GM04504 (cell line): ENCODE measurements at places on chromosomes 6 and 20.

GRCh38 chr6:119677384-119677783 is 327.8 kb upstream of the MAN1A1 start:
- no peak for DNase-seq

GRCh38 chr20:39129523-39129922 is 167.4 kb downstream of the DHX35 start:
- no peak for DNase-seq

DNA sequence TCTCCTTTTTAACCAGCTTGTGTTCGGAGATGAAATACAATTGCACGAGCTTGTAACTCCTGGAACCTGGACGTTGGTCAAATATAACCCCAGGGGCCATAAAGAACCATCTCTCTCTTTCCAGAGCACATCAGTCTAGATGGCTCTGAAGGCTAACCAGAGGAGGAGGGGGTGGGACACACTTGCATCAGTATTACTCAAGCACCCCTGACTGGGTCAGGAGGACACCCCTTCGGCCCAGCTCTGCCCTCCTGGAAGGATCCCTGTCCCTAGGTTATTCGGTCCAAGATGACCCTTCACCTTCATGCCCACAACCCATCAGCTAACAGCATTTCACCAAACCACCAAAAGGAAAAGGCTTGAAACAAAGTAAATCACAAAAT is 67.1 kb downstream of the FYN start:
- no peak for DNase-seq

GRCh38 chr6:89291256-89291819 is 23.8 kb downstream of the GABRR2 start:
- no peak for DNase-seq

- no peak for DNase-seq
Observed at GRCh38 chr20:10927936-10928840, 254.4 kb upstream of the JAG1 start.

DNA sequence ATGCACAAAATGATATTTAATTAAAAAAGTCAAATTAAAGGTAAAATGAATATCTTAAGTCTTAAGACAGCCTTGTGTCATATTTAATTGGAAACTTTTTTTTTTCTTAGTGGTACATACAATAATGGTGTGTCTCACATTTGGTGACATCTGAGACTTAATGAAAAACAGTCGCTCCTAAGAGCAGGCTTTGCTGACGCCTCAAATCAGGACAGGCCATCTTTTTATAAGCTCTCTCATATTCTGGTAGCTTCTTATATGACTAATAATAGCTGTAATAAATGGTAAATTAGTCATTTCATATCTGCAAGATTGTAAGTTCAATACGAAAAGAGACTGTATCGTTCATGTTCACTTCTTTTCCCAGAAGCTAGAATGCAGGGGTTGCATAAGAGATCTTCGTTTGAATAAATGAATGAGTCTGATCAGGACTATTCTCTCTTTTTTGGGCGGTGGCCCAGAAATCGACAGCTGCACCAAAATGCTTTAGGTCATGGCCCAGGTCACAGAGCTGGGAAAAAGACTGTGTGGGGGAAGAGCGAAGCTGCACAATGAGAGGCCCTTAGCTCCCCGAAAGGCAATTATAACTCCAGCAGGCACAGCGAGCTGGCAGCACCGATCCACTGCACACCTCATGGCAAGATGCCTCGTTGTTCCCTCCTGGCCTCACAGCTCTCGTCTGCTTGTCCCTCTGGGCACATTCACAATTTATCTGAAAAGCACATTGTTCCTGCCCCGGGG is 69.4 kb downstream of the NRN1 start:
- no peak for DNase-seq

GRCh38 chr20:24701027-24701426 is 231.6 kb downstream of the SYNDIG1 start:
- DNase-seq: no peak

- DNase-seq: no peak
Observed at GRCh38 chr6:162951164-162951743, 223.5 kb downstream of the PACRG start.

DNA sequence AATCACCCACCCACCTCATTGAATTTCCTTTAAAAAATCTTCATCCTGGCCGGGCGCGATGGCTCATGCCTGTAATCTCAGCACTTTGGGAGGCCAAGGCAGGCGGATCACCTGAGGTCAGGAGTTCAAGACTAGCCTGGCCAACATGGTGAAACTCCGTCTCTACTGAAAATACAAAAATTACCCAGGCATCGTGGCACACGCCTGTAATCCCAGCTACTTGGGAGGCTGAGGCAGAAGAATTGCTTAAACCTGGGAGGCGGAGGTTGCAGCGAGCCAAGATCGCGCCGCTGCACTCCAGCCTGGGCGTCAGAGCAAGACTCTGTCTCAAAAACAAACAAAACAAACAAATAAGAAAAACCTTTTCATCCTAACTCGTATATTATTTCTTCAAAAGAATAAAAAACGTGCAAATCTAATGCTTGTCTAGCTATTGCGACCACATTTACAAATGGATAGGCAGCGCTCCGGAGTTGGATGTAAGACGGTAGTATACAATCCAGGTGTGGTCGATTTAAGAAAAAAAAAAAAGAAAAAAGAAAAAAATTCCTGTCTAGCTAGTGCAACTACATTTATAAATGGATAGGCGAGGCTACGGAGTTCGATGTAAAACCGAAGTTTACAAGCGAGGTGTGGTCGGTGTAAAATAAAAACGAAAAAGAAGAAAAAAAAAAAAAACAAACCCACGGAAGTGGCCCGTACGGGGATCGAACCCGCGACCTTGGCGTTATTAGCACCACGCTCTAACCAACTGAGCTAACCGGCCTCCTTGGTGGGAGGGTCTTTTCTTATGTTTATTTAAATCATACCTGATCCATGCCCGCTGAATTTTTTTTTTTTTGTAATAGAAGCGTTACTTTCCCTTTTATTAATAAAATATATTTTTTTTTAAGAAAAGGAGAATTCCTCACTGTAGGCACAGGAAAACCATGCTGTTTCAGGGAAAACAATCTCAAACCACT is 70.7 kb upstream of the PRSS16 start:
- no peak for DNase-seq

- DNase-seq: no peak
Observed at GRCh38 chr20:31987744-31988143, 19.8 kb downstream of the XKR7 start.

DNA sequence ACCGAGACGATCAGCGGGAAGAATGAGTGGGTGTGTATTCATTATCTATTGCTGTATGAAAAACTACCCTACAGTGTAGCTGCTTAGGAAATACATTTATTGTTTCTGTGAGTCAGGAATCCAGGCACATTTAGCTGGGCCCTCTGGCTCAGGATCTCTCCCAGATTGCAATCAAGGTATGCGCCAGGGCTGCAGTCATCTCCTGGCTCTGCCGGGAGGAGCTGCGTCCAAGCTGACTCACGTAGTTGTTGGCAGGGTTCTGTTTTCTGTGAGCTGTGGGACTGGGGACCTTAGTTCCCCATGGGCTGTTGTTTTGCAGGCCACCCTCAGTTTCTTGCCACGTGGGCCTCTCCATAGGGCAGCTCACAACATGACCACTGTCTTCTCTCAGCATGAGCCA is 68.2 kb upstream of the FUCA2 start:
- peak; percentile 87 for DNase-seq

DNA sequence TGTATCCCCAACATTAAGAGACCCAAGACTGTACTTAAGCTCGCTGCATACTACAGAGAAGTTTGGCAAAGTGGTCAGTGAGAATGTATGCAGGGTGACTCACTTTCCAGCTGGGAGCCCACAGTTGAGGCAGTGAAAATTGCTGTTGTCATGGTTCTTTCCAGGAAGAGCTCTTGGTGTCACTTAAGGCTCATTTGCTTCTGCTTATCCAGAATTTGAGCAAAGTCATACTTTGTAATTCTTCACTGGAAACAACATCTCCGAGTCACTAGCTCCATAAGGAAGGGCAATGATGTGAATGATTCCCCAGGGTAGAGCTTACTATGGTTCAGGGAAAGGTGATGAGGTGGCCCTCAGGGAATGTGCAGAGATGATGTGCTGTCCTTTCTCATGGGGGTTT is 65.4 kb upstream of the FBXL4 start:
- DNase-seq: peak; percentile 70

DNA sequence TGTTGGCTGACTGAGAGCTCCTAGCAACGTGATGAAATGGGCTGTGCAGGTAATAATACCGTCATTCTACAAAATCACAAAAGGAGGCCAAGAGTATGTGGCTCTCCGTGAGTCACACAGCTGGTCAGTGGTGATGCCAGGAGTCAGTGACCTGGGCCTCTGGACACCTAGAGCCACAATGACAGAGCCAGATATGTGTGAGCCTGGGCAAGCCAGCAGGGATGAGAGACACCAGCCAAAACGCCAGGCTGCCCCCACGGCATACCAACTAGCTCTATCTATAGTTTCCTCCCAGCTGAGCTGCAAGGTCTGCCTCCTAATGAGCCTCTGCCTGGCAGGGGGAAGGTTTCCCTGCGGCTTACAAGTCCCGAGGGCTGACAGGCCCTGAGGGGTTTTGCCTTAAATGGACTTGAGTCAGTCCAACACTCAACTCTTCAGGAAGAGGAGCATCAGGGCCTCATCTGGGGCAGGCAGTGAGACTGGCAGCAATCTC is 70.0 kb downstream of the CPNE5 start:
- DNase-seq: no peak

GRCh38 chr6:116307001-116307400 is 27.3 kb upstream of the TSPYL1 start:
- DNase-seq: no peak

- DNase-seq: no peak
Observed at GRCh38 chr6:17347012-17347411, 46.4 kb upstream of the CAP2 start.

- no peak for DNase-seq
Observed at GRCh38 chr20:50536333-50536732, 26.1 kb downstream of the PTPN1 start.

DNA sequence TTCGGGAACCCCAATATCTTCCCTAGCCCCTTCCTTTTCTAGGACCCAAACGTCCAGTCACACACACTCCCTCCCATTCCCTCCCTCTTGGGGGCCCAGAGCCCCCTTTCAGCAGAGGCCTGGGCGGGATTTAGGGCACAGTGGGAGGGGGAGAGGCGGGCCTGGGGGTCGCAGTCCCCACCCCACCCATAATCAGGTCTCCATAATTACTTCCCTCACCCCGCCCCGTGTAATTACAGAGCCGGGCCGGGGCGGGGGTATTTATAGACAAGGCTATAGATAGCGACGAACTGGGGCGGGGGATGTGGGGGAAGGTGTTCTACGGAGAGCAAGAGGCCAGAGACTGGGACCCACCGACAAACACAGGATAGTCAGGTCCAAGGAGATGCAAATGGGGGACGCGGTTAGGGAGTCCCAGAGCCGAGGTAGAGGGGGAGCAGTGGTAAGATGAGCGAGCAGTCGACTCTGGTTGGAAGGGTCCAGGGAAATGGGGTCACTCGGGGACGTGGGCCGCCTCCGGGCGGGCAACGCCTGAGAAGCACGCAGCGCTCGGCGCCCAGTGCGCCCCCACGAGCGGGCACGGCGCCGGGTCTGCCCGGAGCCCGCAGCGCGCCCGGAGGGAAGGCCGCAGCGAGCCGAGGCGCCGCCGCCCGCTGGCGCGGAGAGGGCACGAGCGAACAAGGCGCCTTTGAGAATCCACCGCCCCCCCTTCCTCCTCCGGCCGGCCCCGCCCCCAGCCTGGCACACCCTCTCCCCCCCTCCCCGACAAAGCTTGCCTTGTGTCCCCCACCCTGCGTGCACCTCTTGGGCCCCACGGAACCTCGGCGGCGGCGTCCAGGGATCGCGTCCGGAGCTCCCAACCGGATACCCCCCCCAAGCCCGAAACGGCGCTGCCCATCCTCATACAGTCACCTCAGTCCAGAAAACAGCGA is 670 bp upstream of the COL11A2 start:
- DNase-seq: no peak

DNA sequence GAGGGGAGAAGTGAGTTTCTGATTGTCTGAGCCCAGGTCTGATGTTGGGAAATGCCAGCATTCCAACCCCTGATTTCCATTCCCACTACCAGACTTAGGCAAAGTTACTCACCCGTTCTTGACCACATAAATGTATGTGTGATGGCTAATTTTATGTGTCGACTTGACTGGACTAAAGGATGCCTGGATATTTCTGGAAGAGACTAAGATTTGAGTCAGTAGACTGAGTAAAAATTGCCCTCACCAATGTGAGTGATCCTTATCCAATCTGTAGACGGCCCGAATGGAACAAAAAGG is 95.8 kb upstream of the TAB2 start:
- DNase-seq: no peak

GRCh38 chr6:2376429-2377355 is 131.3 kb upstream of the GMDS start:
- peak; percentile 62 for DNase-seq

DNA sequence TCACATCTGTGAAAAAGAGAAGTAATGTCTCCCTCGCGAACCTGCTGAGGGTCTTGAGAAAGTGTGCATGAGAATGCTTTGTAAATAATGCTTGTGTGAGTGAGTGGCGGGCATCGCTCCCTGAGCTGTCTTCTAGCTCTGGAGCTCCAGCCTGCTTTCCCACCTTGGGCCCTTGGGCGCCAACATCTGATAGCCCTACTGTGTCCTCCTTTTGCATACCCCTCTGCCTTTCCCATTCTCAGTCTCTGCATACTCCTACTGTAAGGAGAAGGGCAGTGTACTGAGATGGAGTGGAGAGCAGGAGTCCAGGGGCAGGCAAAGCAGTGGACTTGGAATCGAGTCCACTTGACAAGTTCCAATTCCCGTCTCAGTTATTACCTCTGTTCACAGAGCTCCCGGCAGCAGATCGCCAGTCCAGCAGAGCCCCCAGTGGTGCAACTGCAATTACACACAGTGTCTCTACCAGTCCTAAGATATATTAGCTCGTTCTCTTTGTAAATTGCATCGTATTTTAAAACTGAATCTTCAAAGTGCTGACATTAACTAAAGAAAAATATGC is 847 bp upstream of the NCR2 start:
- DNase-seq: no peak

DNA sequence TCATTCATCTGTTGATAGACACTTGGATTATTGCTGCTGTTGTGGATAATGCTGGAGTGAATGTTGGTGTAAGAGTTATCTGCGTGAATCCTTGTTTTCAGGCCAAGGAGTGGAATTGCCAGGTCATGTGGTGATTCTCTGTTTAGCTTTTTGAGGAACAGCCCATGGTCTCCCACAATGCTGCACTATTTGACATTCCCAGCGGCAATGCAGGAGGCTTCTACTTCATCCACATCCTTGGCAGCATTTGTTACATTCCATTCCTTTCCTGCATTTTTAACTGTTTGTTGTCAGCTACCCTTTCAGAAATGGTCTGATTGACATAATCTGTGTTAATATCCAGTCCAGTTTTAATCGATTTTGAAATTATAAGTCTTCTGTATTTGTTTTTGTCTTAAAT is 51.7 kb upstream of the CLDN20 start:
- no peak for DNase-seq

- DNase-seq: no peak
Observed at GRCh38 chr20:55252521-55252920, 752.8 kb downstream of the CBLN4 start.
